ENCODE measurements at places on chromosomes 2 and 18. TPM values are rescaled to one million over a fixed set of nuclear protein-coding genes. Genes with fewer than 3 reads are reported as not detected.

DNA sequence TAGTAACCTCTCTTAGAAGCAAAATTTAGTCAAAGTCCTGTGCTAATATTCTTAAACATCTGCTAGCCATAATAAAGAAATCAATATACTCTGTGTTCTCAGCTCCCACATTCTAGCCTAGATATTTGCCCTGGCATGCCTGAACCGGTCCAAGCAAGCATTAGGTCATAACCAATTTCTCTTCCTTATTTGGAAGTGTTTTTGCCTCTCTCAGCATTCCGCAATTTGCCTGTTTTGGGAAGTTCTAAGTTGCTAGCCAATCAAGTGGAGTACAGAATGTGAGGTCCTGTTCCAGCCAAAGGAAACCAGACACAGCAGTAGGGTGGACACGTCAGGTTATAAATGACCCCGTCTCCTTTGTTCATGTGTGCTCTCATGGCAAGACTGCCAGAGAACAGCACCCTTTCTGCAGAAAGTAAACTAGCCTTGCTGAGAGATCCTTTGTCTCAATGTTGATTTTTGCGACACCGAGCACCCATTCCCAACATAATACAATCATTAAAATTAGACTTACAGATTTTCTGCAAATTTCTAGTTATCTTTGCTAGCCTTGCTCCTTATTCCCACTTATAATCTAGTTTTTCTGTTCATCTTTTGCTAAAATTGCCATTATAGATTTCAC is 13.0 kb upstream of the SULT1C4 start:
- no peak for DNase-seq

DNA sequence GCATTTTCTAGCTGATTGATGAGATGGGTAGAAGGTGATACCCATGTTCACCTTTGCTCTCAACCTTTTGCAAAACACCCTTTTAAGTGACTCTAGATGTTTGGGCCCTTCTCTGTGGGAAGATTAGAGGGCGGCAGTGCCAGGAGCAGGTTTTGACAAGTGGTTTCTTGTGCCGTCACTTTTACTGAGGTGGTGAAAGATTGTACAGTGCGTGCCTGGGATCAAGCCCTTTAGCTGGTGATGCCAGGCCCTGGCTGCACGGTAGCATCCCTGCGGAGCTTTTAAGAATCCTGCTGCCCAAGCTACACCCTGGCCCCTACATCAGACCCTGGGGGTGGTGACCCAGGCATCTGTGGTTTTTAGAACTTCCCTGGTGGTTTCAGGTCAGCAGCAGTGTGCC is 29.1 kb downstream of the MTCL1 start:
- no peak for DNase-seq

- DNase-seq: no peak
Measured at GRCh38 chr2:221106241-221106640, 465.9 kb downstream of the EPHA4 start.

GRCh38 chr2:159125858-159126257 is 157.4 kb downstream of the TANC1 start:
- DNase-seq: no peak

DNA sequence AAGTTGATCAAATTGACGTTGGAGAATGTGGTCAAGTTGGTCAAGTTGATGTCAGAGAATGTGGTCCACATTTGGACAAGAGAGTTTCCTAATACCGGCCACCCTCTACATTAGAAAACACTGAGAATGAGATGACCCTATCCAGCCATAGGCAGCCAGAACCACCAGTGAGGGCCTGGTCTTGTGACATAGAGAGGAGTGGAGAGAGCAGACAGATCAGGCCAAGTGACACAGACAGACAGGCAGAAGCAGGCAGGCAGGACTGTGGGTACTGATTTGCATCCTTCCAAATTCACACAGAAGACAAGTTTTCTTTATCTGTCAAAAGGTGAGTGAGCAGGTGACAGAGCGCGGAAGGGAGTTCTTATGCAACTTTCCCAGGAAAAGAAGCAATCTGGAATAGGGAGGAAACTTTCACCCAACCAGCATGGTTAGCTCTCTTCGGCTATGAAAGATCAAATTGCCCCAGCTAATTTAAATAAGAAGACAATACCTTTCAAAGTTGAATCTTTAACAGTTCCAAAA is 109.1 kb upstream of the PID1 start:
- DNase-seq: no peak

GRCh38 chr2:54558188-54559005 is 102.3 kb downstream of the SPTBN1 start:
- DNase-seq: peak; percentile 56

DNA sequence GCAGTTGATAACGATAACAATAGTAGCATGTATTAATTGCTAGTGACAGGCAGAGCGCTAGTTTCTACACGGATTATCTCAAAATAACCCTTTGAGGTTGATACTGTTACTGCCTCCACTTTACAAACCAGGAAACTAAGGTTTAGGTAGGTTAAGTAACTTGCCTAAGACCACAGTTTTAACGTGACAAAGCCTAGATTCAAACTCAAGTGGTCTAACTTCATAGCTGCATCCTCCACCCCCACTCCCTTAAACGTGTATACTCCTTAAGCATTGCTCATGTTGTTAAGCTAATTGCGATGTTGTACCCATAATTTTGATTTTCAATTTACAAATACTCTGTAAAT is 1.2 kb downstream of the ME2 start:
- DNase-seq: no peak

DNA sequence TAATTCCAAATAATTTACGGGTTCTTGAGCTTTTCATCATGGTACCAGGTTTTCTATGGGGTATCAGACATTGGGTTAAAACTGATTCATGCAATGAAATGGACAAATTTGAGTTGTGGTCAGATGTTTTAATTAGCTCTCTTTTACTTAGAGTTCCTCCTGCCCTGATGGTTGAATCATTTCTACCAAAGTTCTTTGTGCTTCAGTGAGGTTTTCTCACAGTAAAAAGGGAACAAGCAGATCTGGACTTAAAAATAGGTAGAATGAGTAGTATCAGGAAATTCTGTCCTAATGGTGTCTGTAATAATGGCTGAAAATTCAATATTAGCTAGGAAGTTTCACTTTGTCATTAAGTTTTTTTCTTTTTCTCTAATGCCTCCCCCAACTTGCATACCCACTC is 159.7 kb upstream of the LRRTM1 start:
- DNase-seq: no peak

- DNase-seq: no peak
Measured at GRCh38 chr2:48428449-48428848, 101.5 kb upstream of the STON1 start.

GRCh38 chr2:202165945-202166344 is 72.5 kb downstream of the SUMO1 start:
- DNase-seq: no peak

- DNase-seq: no peak
Measured at GRCh38 chr2:192246297-192246696, 51.6 kb upstream of the TMEFF2 start.

DNA sequence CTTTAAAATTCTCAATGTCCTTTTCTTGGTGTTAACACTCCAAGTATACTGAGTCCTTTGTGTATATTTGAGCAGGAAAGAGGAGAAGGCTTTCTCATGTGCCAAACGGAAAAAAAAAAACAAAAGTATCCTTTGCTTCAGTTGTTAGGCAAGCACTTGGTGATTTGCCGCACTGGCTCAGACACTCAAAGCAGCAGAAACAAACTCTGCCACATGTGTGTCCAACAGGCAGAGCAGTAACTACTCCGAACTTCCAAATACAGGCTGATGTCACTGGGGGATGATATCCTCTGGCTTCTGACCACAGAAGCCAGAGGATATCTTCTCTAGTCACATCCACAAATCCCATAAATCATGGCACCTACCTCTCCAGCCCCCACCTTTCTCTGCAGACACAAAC is 108.0 kb upstream of the SALL3 start:
- DNase-seq: no peak

GRCh38 chr2:31319406-31320175 is 85.6 kb downstream of the EHD3 start:
- no peak for DNase-seq

DNA sequence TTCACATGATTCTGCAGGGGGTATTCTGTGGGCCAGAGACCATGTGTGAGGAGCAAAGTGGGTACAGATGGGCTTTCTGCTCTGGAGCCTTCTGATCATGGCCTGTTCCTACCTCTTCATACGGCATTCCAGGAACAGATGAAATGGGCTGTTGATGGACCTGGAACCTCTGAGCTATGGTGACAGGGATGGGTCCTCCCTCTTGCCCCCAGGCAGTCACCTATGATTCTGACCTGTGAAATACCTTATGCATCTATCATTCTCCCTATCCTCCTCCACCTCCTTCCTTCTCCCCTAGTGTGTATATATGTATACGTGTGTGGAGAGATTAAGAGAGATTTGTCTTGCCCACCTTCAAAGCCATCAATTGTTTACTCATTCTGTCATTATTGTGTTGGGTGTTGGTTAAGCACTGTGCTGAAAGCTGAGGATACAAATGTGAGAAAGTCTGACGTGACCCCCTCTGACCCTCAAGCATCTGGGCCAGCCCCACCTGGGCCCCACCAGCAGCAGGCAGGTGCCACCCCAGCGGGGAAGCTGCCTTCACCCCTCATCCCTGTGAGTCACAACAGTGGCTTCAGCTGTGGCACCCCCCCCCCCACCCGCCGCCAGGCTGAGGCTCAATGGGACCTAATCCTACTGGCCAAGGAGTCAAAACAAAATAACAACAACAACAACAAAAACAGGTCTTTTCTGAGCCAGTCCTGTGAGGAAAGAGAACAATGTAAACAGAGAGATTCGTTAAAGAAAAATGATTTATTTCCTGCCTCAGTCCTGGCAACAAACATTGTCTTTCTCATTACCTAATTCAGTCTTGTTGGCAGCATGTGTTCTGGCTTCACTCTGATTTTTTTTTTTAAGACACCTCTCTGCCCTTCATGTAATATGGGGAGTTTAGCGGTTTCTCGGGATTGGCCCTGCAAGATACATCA is 103.8 kb upstream of the CDC42EP3 start:
- no peak for DNase-seq

DNA sequence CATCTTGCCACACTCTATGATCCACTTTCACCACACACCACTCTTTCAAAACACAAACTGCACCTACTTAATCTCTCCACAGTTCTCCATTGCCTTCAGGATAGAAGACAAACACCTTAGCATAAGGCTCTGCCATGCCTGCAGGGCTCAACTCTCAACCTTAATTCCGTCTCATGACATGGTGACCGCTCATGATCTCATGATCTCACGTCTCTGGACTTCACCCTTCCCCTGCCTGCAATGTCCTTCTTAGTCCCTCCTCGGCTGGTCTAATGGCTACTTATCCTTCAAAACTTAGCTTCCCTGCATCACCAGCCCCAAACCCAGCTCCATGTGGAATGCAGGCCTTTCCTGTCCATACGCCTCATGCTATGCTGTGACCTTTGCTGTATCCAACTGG is 85.3 kb downstream of the ACVR1 start:
- no peak for DNase-seq

GRCh38 chr2:42256505-42256904 is 87.4 kb downstream of the EML4 start:
- DNase-seq: no peak

- no peak for DNase-seq
Measured at GRCh38 chr2:140247451-140248195, 1467.4 kb upstream of the NXPH2 start.

- no peak for DNase-seq
Measured at GRCh38 chr2:241759067-241759807, 17.4 kb upstream of the GAL3ST2 start.

- DNase-seq: no peak
Measured at GRCh38 chr2:32951672-32952071, 4.9 kb downstream of the LTBP1 start.

DNA sequence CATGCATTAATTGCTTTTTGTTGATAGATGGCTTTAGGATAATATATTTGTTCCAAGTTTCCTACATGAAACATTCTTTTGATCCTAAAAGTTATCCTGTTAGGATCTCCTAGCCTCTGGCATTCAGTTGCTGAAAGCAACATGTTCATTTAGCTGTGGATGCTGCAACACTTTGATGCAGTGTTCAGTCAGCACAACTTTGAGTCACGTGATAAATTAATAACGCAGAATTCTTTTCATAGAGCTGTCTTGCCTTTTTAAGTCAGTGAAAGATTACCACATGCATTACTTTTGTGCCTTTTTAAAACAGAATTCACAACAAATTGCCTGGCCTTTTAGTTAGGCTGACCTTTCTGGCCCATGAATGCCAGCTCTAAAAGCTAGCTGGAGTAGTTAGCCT is 1467.9 kb upstream of the ZEB2 start:
- DNase-seq: no peak

DNA sequence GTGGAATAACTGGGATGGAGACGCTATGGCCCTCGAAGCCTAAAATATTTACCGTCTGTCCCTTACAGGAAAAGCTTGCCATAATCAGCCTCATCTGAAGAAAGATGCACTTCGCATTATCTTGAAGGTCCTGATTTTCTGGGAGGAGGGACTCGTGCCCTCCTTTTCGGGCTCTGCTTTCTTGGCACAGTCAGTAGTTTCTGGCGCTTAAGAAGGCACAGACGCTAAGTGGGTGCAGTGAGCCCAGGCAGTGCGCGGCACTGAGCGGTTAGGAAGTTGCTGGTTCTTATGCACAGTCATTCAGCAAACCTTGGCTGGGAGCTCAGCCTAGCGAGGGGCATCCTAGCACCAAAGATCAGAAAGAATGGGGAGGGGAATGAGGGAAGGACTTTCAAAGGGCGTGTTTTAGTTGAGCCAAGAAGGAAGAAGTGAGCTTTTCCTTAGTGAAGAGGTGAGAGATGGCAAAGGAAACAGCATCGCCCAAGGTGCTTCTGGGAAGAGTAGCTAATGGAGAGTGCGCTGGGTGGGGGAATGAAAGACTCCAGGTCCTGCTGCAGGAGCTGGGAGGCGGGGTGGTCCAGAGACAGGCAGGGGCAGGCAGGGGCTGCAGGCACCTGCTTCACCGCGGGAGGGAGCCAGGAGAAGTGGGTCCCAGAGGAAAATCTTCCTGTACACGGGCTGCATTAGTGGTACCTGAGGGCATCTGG is 64.1 kb downstream of the ZCCHC2 start:
- DNase-seq: no peak

- DNase-seq: no peak
Measured at GRCh38 chr2:184610891-184611290, 12.6 kb downstream of the ZNF804A start.

GRCh38 chr18:25288340-25288938 is 63.5 kb downstream of the ZNF521 start:
- no peak for DNase-seq

DNA sequence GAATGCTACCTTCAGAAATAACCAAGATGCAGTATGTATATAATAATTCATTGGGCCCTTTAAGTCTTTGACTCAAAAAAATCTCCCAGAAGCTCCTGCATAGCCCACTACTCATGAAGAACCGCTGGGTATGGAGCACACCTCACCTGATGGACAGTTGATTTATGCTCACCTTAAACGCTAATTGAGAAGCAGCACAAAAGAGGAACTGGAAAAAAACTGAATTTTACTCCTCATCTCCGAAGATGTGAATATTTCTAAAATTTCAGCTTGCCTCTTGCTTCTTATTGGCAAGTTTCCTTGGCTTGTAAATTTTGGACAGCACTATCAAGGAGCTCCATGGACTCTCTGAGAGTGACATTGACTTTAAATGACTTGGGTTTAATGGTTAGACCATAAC is 5.5 kb downstream of the CYP1B1 start:
- no peak for DNase-seq

SERPINB12 gene
- total RNA-seq: not detected

DOK6 gene
- total RNA-seq: 0.26 TPM

SNORC gene
- total RNA-seq: 0.35 TPM

THAP4 gene
- 34.6 TPM for total RNA-seq

NETO1 gene
- total RNA-seq: not detected

LBX2 gene
- not detected for total RNA-seq

UGT1A8 gene
- total RNA-seq: not detected

SCN9A gene
- 1.5 TPM for total RNA-seq

ST3GAL5 gene
- total RNA-seq: 27.6 TPM

SP9 gene
- not detected for total RNA-seq

ANKRD30BL gene
- total RNA-seq: 1.2 TPM

SH3RF3 gene
- 10.2 TPM for total RNA-seq

STPG4 gene
- total RNA-seq: not detected

DUSP2 gene
- 9.8 TPM for total RNA-seq
